Stimulated activated CD4-positive, alpha-beta T cell treated with anti-CD3 and anti-CD28 coated beads, Interleukin-1b, Interleukin-23, amount 100 ng/mL, for 48 hours (primary cell): ENCODE measurements at places on chromosomes 1 and 21.

GRCh38 chr1:17915511-17916197 lies 160.5 kb downstream of the ACTL8 start:
- no peak for DNase-seq

DNA sequence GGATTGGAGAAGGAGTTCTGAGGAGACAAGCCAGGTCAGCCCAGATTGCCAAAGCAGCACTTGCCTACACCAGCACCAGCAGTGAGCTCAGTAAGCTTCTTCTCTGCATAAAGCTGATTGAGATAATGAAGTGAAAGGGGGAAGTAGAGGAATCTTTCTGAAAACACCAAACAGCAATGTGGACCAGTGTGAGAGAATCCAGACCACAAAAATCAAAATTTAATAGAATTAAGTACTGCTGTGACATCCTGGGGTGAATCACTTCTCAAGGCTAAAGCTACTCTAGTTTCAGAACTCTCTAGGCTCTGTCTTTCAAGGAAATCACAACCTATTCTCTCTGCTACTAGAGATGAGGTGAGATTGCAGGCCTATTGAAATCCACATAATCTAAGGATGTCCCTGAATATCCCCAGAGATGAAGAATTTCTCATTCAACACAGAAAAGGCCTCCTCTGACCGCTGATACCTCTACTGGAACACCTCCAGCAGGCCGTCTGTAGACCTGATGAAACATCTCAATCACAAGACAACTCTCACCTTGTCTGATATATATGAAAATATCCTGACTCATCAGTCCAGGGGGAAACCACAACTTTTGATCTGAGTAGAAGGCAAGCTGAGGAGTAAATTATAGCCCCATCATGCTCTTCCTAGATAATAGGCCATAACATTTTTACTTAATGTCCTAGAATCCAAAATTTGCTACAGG lies at the start of gene FCRL4:
Gene FCRL4, minus strand, starts transcription at position 127 of the 709 bp plus-strand sequence. CDS start 141 bp downstream, outside the sequence.
- no peak for DNase-seq

GRCh38 chr1:21550097-21550496 lies 40.9 kb downstream of the ALPL start:
- DNase-seq = no peak

DNA sequence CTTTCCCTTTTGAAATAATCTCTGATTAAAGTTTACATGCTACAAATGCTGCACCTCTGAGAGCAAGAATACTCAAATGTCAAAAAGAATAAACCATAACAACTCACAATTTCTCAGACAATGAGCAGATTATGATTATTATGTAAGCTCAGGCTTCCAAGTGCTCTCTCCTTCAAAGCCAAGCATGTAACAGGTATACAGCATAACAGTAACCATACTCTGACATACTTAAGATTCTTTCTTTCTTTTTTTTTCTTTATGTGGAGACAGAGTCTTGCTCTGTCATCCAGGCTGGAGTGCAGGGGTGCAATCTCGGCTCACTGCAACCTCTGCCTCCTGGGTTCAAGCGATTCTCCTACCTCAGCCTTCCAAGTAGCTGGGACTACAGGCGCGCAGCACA lies 155.4 kb downstream of the EIF4G3 start:
- no peak for DNase-seq

DNA sequence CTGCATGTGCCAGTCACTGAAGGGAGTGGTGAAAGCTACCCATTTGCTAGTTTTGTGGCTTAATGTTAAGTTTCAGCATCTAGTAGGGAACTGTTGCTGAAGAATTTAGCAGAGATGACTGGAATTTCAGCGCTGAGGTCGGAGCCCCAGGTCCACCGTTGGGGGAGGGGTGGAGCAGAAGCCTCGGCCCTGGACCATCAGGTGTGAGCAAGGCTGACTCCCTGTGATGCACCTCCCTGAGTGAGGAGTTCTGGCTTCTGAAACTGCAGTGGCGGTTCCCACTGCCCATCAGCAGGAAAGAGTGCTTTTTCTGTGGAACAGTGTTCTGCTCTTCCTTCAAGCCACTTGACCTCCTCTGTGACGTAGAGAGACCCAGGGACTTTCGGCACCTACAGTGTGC lies 1.3 kb downstream of the NOS1AP start:
- no peak for DNase-seq

- DNase-seq = no peak
These were observed 225.0 kb downstream of the HHAT start for GRCh38 chr1:210553711-210554110.

DNA sequence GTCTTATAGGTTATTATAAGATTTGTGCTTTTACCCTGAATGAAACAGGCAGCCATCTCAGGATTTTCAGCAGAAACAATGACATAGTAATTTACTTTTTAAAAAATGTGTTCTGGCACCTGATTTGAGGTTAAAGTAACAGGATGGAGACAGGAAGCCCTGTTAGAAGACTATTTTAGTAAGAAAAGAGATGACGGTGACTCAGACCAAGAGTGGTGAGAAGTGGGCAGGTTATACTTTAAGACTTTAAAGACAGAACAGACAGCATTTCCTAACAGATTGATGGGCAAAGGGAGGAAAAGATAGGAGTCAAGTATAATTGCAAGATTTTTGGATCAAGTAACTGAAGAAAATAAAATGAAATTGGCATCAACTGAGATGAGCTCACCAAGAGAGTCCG lies 436.8 kb upstream of the NR5A2 start:
- DNase-seq = no peak

DNA sequence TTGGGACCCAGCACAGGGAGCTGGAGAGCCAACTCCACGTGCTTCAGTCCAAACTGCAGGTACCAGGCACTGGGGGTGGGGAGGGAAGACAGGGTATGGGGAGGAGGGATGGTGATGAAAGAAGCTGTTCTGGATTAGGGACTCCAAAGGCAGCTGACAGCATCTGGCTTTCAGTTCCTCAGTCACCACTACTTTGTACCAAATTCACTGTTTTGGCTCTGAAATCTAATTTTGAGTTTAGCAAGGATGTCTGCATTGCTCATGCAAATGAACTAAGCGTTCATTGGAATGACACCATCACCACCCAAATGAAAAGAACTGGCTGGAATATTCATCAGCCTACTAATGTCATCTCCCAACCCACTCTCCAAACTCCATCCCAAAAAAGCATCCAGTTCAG lies 8.7 kb downstream of the C1orf74 start:
- no peak for DNase-seq

GRCh38 chr1:174914991-174915390 lies 84.8 kb upstream of the CACYBP start:
- no peak for DNase-seq

DNA sequence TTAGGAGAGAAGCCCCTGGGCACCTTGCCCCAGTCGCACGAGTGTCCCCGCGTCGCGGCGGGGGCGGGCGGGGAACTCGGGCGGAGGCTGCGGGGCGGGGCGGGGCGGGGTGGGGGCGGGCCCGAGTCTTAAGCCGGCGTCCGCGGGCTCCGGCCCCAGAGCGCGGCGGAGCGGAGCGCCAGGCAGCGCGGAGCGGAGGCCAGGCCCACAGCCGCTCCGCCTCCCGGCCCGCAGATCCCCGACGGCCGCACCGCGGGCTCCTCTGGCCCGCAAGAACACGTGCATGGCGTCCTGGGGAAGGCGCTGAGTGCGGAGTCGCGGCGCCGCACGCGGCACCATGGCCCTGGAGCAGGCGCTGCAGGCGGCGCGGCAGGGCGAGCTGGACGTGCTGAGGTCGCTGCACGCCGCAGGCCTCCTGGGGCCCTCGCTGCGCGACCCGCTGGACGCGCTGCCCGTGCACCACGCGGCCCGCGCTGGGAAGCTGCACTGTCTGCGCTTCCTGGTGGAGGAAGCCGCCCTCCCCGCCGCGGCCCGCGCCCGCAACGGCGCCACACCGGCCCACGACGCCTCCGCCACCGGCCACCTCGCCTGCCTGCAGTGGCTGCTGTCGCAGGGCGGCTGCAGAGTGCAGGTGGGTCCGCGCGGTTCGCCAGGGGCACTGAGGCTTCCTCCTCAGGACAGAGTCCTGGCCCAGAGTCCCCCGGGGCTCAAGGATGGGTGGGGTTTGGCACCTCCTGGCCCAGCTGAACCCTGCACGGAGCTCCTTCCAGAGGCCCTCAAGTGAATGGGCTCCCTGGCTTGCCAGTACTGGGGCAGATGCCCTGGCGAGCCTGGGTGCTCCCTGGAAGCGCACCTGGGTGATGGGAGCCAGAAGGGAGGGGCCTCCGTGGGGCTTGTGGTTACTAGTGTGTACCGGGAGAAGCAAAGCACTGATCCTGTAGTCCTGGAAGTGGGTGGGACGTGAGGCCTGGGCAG lies at the start of gene ESPN:
Gene ESPN, plus strand, starts transcription at position 158 of the 975 bp plus-strand sequence. Its CDS starts 180 bp downstream, at position 338.
- no peak for DNase-seq
